ENCODE measurements at places on chromosomes 3 and 15.

DNA sequence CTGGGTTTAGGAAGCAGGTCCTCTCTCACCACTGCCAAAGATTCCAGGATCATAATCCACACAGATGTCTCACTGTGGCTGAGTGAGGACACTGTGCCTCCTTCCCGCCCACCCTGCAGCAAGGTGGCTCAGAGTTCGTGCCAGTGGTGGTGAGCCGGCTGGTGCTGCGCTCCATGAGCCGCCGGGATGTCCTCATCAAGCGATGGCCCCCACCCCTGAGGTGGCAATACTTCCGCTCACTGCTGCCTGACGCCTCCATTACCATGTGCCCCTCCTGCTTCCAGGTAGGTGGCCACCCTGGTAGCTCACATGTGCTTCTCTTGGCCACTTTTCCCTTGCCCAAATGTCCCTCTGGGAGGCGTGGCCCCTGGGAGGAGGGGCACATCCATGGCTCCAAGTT is 9.0 kb upstream of the RHO start:
- DNase-seq, result no peak

DNA sequence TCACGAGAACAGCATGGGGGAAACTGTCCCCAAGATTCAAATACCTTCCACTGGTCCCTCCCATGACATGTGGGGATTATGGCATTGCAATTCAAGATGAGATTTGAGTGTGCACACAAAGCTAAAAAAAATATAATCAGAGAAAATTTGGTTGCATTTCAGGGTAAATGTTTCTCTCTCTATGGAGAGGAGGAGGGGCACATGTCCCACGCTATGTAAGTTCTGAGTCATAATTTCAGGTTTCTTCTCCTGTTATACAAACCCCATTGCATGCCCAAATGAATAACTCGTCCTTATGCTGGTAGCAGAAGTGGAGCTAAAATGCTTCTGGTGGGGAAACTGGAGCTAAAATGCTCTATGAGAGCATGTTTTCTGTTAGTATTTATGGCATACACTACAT is 209.7 kb upstream of the DCBLD2 start:
- DNase-seq, result no peak

- DNase-seq, result no peak
Measured at GRCh38 chr15:68061602-68062001, 7.5 kb downstream of the PIAS1 start.

GRCh38 chr15:66994927-66995656 is 70.3 kb upstream of the SMAD3 start:
- no peak for DNase-seq

Data from activated CD4-positive, alpha-beta T cell treated with anti-CD3 and anti-CD28 coated beads, Interleukin-2, amount 50 U/mL, for 4 hours (primary cell).